ENCODE measurements at places on chromosomes 4 and X. TPM values are rescaled to one million over a fixed set of nuclear protein-coding genes. Genes with fewer than 3 reads are reported as not detected.

The PDZD4 gene
- 194 TPM for total RNA-seq

DNA sequence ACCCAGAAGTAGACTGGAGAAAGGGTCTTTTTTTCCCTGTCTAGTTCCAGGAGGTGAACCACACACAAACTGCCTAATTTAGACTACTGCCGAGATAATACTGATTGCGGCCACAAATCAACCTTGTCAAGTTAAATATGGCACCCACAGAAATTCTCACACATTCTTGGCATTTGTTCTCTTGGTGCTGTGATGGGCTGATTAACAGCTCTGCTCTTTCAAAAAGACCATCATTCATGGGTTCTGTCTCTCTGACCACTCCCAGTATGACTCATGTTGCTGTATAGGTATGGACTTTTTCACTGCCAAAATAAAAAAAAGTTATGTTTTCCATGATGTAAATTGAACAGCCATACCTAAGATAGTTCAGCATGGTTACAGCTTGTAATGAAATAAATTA is 1003.5 kb upstream of the LCORL start:
- no peak overlapping the region for H3K27ac ChIP-seq
- no peaks in the 10 kb centered on the region for H3K27me3 ChIP-seq
- DNase-seq = no peak
- no peak overlapping the region for H3K4me3 ChIP-seq
- H3K4me1 ChIP-seq = no peaks in the 10 kb centered on the region

GRCh38 chrX:134604701-134605311 is 53.5 kb downstream of the PLAC1 start:
- no peaks in the 10 kb centered on the region for H3K36me3 ChIP-seq
- H3K4me3 ChIP-seq = no peak overlapping the region
- no peaks in the 10 kb centered on the region for H3K4me1 ChIP-seq
- DNase-seq = no peak

DNA sequence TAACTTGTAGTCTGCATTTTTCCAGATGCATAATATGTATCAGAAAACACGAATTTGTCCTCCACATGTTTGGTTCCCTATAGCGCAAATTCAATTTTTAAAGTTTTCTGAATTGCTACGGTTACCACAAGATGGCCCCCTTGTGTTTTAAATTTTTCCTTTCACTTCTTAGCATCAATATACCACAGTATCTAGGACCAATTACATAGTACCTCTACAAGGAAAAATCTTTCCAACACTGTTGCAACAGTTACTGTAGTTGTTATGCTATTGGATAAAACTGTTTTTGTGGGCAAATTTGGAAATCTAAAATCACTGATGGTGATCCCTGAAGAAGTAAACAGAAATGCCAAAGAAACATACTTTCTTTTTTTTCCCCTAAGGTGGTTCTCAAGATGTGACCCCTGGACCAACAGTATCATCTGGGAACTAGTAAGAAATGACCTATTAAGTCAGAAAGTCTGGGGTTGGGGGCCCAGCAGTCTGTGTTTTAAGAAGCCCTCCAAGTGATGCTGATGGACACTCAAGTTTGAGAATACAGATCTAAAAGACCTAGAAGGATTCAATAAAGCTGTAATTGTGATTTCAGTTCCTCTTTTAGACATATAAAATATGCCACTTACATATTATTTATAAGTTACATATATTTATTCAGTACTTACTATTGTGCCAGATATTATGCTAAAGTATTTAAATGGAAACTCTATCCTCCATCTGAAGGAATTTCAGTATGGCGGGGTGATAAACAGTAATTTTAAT is 3.1 kb downstream of the ZGRF1 start:
- H3K27ac ChIP-seq = peak overlapping the region; percentile 15
- peaks cover 20% of the 10 kb centered on the region for H3K36me3 ChIP-seq
- no peaks in the 10 kb centered on the region for H3K27me3 ChIP-seq

The GLOD5 gene
- not detected for total RNA-seq

The ITIH6 gene
- not detected for total RNA-seq

The HELT gene
- total RNA-seq = not detected

- no peaks in the 10 kb centered on the region for H3K36me3 ChIP-seq
- H3K4me1 ChIP-seq = no peaks in the 10 kb centered on the region
- peak; percentile 76 for DNase-seq
- no peaks in the 10 kb centered on the region for H3K27me3 ChIP-seq
Measured at GRCh38 chrX:54423161-54423888, 16.9 kb upstream of the TSR2 start.

The PPA2 gene
- total RNA-seq = 50.3 TPM

The IL21 gene
- not detected for total RNA-seq

- no peak overlapping the region for H3K27ac ChIP-seq
- no peaks in the 10 kb centered on the region for H3K4me1 ChIP-seq
- DNase-seq = no peak
- H3K27me3 ChIP-seq = no peaks in the 10 kb centered on the region
- peaks cover 72% of the 10 kb centered on the region for H3K36me3 ChIP-seq
Measured at GRCh38 chr4:186605261-186605865, 50.0 kb upstream of the MTNR1A start.

The UGT2B11 gene
- total RNA-seq = not detected

The GPR82 gene
- total RNA-seq = not detected

DNA sequence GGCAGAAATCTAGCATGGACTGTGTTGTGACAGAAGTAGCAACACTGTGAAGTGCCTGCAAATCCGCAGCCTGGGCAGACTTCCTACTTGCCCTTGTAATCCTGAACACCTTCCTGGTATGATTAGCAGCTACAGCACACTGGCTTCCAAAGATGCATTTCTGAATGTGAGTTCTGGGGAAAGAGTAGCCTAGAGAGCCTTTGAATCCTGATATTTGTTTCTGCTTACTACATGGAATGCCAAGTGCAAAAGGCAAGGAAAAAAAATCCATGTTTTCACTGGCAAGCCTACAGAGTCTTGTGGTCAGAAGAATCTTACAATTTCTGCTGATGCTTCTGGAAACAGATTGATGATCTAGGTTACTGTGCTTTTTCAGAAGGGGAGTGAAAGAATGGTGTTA is 223.7 kb downstream of the COL25A1 start:
- no peaks in the 10 kb centered on the region for H3K4me1 ChIP-seq
- no peak for DNase-seq
- H3K27me3 ChIP-seq = no peaks in the 10 kb centered on the region

GRCh38 chr4:177562859-177563258 is 120.6 kb upstream of the AGA start:
- H3K27me3 ChIP-seq = no peaks in the 10 kb centered on the region
- H3K36me3 ChIP-seq = no peaks in the 10 kb centered on the region
- H3K27ac ChIP-seq = no peak overlapping the region
- H3K4me3 ChIP-seq = no peak overlapping the region
- peaks cover 9% of the 10 kb centered on the region for H3K4me1 ChIP-seq
- no peak for DNase-seq

- no peak overlapping the region for H3K27ac ChIP-seq
- H3K27me3 ChIP-seq = no peaks in the 10 kb centered on the region
- H3K4me1 ChIP-seq = no peaks in the 10 kb centered on the region
- no peak overlapping the region for H3K4me3 ChIP-seq
Measured at GRCh38 chrX:154724993-154725756, 25.7 kb downstream of the GAB3 start.

DNA sequence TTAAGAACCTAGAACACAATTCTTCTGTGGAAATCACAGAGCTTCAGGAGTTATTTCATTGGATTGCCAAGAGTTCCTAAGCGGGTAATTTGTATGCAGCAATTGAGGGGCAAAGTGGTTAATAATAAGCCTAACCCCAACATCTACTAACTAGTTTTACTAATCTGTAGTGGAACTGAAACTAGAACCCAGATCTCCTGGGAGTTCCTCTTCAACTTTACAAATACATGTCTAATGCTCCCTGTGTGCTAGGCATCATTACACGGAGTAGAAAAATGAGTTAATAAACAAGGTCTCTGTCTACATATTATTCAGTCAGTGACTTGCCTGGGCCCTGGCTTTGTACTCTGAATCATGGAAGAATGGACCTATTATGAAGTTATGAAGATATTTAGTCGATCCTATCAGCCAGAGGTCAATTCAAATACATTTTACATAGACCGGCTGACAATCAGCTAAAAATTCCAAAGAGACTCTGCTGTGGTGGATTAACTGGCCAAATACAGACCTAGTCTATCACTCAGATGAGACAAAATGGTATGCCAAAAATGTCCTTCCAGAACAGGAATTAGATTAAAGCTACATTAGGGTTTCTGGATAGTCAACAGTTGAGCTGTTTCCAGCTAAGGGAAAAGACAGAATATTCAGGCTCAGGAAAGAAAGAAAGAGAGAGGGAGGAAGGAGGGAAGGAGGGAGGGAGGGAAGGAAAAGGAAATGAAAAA is 326.0 kb downstream of the FBXW7 start:
- no peak for DNase-seq
- H3K27me3 ChIP-seq = no peaks in the 10 kb centered on the region
- no peak overlapping the region for H3K27ac ChIP-seq
- H3K36me3 ChIP-seq = no peaks in the 10 kb centered on the region
- H3K4me1 ChIP-seq = peaks cover 14% of the 10 kb centered on the region
- H3K4me3 ChIP-seq = no peak overlapping the region

- DNase-seq = no peak
- H3K27ac ChIP-seq = no peak overlapping the region
- no peaks in the 10 kb centered on the region for H3K36me3 ChIP-seq
- no peaks in the 10 kb centered on the region for H3K4me1 ChIP-seq
- no peak overlapping the region for H3K4me3 ChIP-seq
- H3K27me3 ChIP-seq = no peaks in the 10 kb centered on the region
Measured at GRCh38 chr4:5192271-5192670, 141.0 kb downstream of the STK32B start.

The CXCR3 gene
- total RNA-seq = not detected

- H3K4me3 ChIP-seq = no peak overlapping the region
- DNase-seq = no peak
- no peaks in the 10 kb centered on the region for H3K36me3 ChIP-seq
- H3K4me1 ChIP-seq = no peaks in the 10 kb centered on the region
- H3K27me3 ChIP-seq = no peaks in the 10 kb centered on the region
Measured at GRCh38 chrX:67730296-67730695, 186.5 kb downstream of the AR start.

DNA sequence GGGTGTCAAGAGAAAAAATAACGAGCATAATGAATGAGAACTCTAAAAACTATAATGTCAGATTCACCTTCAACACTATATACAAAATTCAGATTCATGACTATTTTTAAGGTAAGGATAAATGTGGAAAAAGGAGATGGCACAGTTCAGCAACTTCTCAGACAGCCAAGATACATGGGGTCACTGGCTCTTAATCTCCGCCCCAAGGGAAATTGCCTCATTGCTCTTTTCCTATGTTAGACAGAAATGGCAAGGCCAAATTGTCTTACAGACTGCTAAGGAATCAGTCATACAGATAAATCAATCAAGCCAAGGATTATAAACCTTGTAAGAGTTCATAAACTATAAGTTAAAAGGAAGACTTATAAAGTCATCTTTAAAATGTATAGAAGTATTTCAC is 183.4 kb downstream of the OPHN1 start:
- H3K36me3 ChIP-seq = no peaks in the 10 kb centered on the region
- H3K27ac ChIP-seq = no peak overlapping the region
- H3K27me3 ChIP-seq = no peaks in the 10 kb centered on the region
- no peak overlapping the region for H3K4me3 ChIP-seq
- H3K4me1 ChIP-seq = no peaks in the 10 kb centered on the region
- no peak for DNase-seq

- no peaks in the 10 kb centered on the region for H3K27me3 ChIP-seq
- no peaks in the 10 kb centered on the region for H3K36me3 ChIP-seq
- no peak overlapping the region for H3K4me3 ChIP-seq
- no peak for DNase-seq
Measured at GRCh38 chr4:146023334-146023967, 84.8 kb upstream of the ZNF827 start.

DNA sequence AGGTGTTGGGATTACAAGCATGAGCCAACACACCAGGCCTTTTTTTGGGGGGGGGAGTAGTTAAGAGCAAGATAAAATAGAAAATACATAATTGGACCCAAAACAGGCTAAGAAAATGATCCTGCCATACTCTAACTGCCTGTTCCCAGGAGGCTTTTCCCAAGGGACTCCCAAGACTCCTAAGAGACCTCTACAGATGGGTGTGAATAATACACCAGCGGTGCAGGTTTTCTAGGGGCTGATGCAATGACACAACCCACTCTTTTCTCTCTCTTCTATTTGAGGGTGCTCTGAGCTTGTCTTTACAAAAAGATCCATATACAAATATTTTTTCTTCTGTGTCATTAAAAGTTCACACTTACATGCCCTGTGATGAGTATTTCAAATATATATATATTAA is 116.9 kb downstream of the RASL11B start:
- H3K27me3 ChIP-seq = no peaks in the 10 kb centered on the region
- H3K4me3 ChIP-seq = no peak overlapping the region
- H3K27ac ChIP-seq = no peak overlapping the region
- no peaks in the 10 kb centered on the region for H3K36me3 ChIP-seq
- H3K4me1 ChIP-seq = no peaks in the 10 kb centered on the region

GRCh38 chr4:14054391-14054790 is 426.9 kb upstream of the BOD1L1 start:
- H3K27ac ChIP-seq = no peak overlapping the region
- H3K4me1 ChIP-seq = no peaks in the 10 kb centered on the region

The DOCK11 gene
- 12.3 TPM for total RNA-seq

DNA sequence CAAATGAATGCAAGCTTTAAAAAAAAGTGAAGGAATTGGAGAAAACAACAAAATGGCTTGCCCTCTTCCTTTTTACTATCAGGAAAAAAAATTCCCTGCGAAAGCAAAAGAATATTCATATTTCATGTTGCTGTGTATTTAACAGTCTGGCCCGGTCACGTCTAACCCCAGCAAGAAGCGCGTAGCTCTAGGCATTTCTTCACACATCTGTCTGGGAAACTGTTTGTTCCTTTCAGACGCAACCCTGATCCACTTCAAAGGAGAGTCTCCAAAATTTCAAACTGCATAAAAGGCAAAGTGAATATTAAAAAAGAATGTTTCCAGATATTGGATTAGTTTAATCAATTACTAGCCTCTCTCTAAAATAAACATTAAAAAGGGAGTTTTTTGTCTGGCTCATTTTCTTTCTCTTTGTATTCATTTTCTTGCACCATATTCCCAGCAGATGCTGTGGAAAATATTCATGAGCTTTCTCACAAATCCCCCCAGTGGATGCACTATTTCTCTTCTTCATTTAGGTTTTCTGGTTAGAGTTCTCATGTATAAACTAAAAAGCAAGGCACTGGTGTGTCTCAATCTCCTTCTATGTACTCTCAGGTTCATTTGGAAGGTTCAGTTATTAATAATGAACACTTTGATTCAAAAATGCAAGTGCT is 145.3 kb downstream of the MID1 start:
- no peak overlapping the region for H3K4me3 ChIP-seq
- no peak overlapping the region for H3K27ac ChIP-seq
- no peak for DNase-seq
- no peaks in the 10 kb centered on the region for H3K27me3 ChIP-seq

GRCh38 chr4:151667048-151667447 is 93.8 kb downstream of the GATB start:
- DNase-seq = no peak
- H3K4me1 ChIP-seq = no peaks in the 10 kb centered on the region
- H3K36me3 ChIP-seq = peaks cover 11% of the 10 kb centered on the region
- H3K4me3 ChIP-seq = no peak overlapping the region
- no peak overlapping the region for H3K27ac ChIP-seq

- DNase-seq = no peak
- H3K36me3 ChIP-seq = no peaks in the 10 kb centered on the region
- H3K4me1 ChIP-seq = no peaks in the 10 kb centered on the region
- H3K27ac ChIP-seq = no peak overlapping the region
Measured at GRCh38 chr4:145196747-145197146, 16.4 kb upstream of the OTUD4 start.

Data from GM23338 (cell line).